ENCODE measurements at places on chromosomes 4 and X. TPM values are rescaled to one million over a fixed set of nuclear protein-coding genes. Genes with fewer than 3 reads are reported as not detected.

- no peak for DNase-seq
Measured at GRCh38 chrX:47247206-47247998, 14.6 kb downstream of the USP11 start.

Gene RAB28
- 17.9 TPM for total RNA-seq

- DNase-seq, result no peak
Measured at GRCh38 chr4:23660865-23661264, 229.0 kb downstream of the PPARGC1A start.

Gene F9
- total RNA-seq, result not detected

Gene P2RY4
- 0.23 TPM for total RNA-seq

- DNase-seq, result no peak
Measured at GRCh38 chrX:107742700-107743191, 32.8 kb downstream of the TSC22D3 start.

Gene LARP7
- 35.2 TPM for total RNA-seq

- no peak for DNase-seq
Measured at GRCh38 chr4:94959307-94959706, 201.6 kb downstream of the BMPR1B start.

All from upper lobe of right lung (tissue), 1 donor.